ENCODE measurements at places on chromosomes 1 and 21. TPM values are rescaled to one million over a fixed set of nuclear protein-coding genes. Genes with fewer than 3 reads are reported as not detected.

DNA sequence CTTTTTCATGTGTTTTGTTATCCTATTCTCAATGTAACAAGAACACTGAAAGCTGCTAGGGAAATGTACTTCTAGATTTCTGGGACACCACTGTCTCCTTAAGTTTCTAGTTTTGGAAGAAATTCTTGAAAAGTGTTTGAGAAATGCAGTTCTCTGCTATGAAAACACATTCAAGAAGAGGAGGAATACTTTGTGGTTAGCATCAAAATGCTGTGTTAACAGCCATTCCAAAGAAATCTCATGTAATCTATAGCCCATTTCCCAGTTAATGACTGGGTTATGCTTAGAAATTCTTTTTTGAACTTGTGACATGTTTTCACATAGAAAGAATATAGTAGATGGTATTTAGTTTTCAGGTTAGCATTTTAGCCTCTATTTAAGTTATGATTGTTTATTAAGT, 6.0 kb downstream of the RAVER2 start:
- peaks cover 2% of the 10 kb centered on the region for H3K36me3 ChIP-seq
- peaks cover 24% of the 10 kb centered on the region for H3K4me1 ChIP-seq
- peaks cover 4% of the 10 kb centered on the region for H3K27me3 ChIP-seq
- H3K4me3 ChIP-seq = no peak overlapping the region
- no peak for DNase-seq
- no peak overlapping the region for H3K27ac ChIP-seq

S100A2 gene
- not detected for total RNA-seq

DNA sequence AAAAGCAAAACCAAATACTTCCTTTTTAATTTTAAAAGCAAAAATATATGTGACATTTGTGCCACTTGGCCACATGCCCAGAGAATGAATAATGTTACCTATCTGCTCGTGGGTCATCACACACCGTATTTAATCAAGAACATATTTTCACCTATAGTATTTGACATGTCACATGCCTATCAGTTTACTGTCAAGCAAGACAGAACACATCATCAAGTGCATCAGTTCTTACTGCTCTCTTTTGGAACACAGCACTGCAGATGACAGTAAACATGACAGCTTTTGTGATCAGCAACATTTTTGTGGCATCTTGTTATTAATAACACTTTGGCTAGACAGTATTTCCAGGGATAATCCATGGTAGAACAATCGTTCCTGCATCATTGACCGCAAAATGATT, 134.4 kb downstream of the LRRC7 start:
- H3K27ac ChIP-seq = no peak overlapping the region
- H3K36me3 ChIP-seq = no peaks in the 10 kb centered on the region
- H3K4me1 ChIP-seq = no peaks in the 10 kb centered on the region
- DNase-seq = no peak

NBL1 gene
- total RNA-seq = 8.0 TPM

DNA sequence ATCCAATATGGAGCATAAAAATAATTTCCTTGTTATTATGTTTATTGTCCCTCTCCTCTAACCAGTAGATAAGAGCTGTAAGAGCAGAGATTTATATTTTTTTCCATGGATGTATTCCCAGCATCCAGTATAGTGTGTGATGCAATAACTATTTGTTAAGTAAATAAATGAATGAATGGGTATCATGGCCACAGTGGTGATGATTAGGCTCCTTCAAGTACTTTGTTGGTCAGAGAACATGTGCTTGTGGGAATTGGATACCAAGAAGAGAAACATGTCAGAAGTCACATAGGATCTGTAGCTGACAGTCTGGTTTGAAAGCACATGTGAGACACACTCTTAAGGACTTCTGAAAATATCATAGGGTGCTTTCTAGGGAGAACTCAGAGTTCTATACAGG, 588.5 kb downstream of the AGBL4 start:
- H3K4me1 ChIP-seq = no peaks in the 10 kb centered on the region
- no peak overlapping the region for H3K4me3 ChIP-seq
- no peaks in the 10 kb centered on the region for H3K36me3 ChIP-seq
- DNase-seq = no peak

Data from GM23338 (cell line).